ENCODE measurements at places on chromosomes 4 and X.

DNA sequence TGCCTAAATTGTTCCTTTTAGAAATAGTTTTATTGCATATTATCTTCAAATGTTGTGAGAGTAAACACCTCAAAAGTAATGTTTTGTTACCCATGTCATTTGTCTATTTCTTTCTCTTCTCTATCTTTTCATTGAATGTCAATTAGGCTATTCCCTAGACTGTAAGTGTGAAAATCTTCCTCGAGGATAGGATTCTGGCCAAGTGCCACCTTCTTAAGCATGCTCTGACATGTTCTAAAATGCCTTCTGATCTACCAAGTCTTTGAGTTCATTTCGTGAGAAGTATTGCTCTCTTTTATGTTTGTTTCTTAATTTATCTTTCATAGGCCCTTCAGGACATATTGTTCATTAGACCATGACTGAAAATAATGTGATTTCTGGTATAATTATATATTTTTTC lies 44.1 kb upstream of the TLL1 start:
- DNase-seq, result no peak

- DNase-seq, result no peak
Observed at GRCh38 chr4:4326166-4326565, 36.1 kb downstream of the ZBTB49 start.

DNA sequence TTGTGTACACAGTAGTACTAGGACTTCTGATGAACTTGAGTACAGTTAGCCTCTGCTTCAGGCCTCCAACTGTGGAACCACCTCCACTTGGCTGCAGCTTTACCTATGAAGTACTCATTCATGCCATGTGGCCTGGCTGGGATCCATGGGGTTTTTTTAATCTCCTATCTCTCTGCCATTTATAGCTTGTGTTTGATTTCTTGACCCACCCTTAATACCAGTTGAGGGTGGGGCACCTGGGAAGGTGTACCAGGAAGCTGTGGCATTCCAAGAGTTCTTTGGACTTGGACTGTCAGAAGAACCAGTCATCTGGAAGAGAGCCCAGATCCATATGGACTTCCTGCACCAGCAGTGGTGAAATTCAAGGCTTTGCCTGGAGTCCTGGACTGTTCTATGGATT lies 230.1 kb downstream of the SHROOM3 start:
- no peak for DNase-seq

GRCh38 chr4:182838535-182838934 lies 78.7 kb downstream of the DCTD start:
- no peak for DNase-seq

GRCh38 chr4:82797040-82797404 lies 1.6 kb downstream of the SCD5 start:
- DNase-seq, result no peak

DNA sequence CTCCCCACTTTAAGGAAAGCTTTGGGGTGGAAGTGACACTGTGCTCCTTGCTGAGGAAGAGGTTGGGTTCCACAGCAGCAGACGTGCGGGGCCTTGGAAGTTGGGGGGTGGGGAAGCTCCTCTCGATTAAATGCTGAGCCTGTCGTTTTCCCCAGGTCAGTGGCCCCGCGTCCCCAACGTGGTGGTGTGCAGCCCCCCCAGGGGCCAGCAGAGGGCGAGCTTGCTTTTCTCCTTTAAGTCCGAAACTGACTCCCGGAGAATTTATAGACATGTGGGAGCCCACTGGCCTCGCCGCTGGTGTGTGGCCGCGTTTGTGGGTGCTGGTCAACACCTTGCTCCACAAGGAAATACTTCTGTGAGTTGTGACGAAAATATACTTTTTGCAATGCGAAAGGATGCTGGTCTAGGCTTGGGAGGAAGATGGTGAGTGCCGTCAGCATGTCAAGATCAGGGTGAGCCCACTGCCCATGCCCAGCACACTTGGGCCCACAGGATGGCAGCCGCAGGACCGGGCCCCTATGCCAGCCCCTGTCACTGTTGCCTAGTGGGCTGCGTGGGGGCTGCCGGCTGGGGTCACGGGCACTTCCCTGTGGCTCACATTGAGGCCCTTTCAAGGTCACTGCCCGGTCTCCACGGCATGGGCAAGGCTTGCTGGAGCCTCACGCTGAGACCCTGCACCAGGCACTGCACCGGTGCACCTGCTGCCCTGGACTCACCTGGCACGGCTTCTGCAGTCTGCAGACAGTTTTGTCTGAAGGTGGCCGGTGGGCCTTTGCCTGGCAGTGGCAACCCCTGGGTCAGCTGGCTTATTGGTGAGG lies 9.4 kb downstream of the UVSSA start:
- no peak for DNase-seq

- no peak for DNase-seq
Observed at GRCh38 chrX:20742106-20742505, 475.4 kb upstream of the RPS6KA3 start.

DNA sequence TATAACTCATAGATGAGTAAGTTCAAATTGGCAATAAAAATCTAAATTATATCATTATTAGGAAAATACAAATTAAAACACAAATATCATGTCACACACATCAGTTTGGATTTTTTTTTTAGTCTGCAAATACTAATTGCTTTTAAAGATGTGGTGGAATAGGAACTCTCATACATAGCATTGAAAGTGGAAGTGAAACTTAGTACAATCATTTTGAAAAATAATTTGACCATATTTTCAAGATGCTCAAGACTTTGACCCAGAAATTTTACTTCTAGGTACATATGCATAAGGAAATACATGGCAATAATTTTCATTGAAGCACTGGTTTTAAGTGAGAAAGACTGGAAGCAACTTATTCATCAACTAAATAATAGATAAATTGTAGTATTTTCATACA lies 147.5 kb upstream of the SMIM31 start:
- no peak for DNase-seq

GRCh38 chr4:53863158-53863557 lies 201.2 kb downstream of the CHIC2 start:
- DNase-seq, result no peak

DNA sequence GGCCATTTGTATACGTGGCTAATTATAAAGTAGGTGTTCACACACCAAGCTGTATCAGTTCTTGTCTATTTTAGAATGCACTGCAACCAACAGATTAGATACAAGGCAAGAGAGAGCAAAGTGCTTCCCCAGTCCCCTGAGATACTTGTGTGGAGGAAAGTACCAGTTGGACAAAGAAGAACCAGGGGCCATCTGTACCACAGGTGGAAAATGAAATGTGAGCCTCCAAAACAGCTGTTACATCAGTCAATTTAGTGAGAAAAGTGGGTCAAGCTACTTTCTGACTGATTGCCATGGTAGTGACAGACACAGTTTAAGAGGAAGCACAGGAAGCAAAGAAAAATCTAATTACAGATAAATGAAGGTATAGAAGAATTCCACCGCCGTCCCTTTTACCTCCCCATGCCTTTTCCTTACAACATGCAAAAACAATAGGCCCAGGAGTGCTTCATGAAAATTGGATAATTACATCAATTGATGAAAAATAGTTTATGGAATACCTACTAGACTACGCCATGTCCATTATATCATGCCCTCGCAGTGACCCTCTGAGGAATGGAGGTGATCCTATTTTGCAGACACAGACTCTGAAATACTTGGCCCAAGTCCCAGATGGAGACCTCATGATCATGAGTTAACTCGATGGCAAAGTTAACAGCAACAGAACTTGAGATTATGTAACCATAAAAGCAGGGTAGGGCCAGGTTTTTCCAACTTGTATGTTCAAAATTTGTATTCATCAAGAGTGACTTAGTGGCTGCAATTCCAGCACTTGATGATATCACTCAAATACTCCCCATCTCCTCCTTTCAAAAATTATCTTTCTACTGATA lies 15.8 kb downstream of the SMPX start:
- DNase-seq, result no peak

DNA sequence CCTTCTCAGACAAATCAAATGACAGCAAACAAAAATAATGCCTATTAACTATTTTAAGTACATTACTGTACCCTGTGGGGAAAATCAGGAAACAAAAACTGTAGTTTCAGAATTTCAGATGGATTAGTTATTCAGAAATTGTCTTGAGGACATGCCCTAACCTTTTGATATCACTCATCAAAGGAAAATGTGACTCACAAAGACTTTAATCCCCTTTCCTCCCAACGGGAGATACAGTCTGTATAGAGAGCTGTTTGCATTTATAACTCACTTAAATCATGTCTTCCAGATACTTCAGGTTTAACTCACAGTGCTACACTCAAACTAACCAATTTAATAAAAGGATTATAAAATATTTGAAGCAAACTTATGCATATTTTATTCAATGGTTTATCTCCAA lies 304.0 kb downstream of the MAPK10 start:
- DNase-seq, result no peak

DNA sequence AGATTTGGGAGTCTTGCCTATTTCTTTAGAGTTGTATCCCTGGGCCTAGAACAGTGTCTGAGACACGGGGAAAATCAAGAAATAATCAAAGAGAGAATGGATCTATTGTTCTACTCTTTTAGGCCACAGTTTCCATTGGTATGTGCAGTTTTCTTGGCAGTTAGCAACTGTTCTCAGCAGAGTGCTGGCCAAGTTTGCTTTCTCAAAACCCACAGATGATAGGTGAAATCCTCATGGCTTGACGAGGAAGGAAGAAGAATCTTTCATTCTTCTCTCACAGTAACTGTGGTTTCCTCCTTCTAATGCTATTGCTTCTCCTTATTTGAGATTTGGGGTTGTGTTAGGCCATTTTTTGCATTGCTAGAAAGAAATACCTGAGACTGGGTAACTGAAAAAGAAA lies 42.2 kb downstream of the AGA start:
- DNase-seq, result no peak

GRCh38 chr4:22348410-22348809 lies 167.5 kb downstream of the ADGRA3 start:
- no peak for DNase-seq

DNA sequence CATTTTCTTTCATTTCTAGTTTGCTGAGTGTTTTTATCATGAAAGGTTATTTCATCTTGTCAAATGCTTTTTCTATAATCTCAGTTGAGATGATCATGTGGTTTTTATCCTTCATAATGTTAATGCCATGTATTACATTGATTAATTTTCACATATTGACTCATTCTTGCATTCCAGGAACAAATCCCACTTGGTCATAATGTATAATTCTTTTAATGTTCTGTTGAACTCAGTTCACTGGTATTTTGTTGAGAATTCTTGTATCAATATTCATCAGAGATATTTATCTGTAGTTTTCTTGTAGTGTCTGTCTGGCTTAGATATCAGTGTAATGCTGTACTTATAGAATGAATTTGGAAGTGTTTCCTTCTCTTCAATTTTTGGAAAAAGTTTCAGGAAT lies 16.7 kb upstream of the LHFPL1 start:
- DNase-seq, result no peak

- DNase-seq, result no peak
Observed at GRCh38 chr4:113094331-113094730, 44.9 kb downstream of the ANK2 start.

DNA sequence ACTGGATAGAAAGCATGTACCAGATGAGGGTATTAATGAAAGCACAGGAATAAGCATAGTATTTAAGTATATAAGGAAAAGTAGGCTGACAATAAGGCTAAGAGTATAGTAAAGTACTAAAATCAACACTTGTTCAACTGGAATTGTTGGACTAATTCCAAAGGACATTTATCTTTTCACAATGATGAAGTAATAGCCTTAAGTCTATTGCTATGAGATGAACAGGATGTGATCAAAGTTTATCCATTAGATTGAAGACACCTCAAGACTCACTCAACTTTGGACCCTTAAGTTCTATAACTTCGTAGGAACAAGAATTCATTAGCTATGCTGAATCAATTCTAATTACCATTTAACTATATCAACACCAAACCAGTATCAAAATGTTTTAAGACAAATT lies 7.6 kb downstream of the MAD2L1 start:
- no peak for DNase-seq

- no peak for DNase-seq
Observed at GRCh38 chr4:82799006-82799881, 648 bp upstream of the SCD5 start.

GRCh38 chr4:37641886-37642849 lies 44.0 kb downstream of the RELL1 start:
- DNase-seq, result no peak

- DNase-seq, result no peak
Observed at GRCh38 chr4:184392748-184393559, 81.4 kb downstream of the IRF2 start.

- no peak for DNase-seq
Observed at GRCh38 chrX:20414762-20415445, 148.2 kb upstream of the RPS6KA3 start.

GRCh38 chrX:133985164-133985966 lies at the start of gene GPC3:
GPC3 (minus strand) TSS chrX:133985594.
- DNase-seq, result no peak

GRCh38 chr4:84436812-84437211 lies 62.3 kb downstream of the NKX6-1 start:
- no peak for DNase-seq

DNA sequence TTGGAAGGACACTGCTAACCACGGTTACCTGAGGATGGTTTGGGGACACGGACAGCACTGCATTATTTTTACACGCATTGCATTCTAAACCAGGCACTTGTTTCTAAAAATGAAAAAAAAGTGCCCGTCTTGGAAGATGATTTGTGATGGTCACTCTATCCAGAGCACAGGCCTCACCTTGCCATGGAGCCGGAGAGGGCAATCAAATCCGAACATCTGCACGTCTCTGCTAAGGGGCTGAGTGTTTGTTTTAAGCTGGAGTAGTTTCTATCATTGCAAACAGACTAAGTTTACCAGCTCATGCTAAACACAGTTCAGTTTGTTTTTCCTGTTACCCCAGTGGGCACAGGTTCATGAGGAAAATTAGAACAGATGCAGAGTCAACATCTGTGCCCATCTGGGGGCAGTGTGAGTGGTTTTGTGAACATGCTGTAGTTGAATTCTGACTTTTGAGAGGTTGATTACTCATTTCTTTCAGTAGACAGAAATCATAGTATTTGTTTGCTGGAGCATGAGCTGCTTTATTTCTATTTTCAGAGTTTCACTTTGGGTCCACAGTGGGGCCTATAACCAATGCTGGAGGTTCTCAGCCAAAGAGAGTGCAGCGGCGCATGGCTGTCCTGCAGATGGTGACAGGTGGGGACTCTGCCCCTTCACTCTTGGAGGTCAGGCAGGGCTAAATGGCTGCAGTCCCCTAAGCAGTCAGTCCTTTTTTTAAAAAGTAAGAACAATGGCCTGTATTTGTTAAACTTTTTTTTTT lies 65.4 kb upstream of the ENPP6 start:
- DNase-seq, result no peak

DNA sequence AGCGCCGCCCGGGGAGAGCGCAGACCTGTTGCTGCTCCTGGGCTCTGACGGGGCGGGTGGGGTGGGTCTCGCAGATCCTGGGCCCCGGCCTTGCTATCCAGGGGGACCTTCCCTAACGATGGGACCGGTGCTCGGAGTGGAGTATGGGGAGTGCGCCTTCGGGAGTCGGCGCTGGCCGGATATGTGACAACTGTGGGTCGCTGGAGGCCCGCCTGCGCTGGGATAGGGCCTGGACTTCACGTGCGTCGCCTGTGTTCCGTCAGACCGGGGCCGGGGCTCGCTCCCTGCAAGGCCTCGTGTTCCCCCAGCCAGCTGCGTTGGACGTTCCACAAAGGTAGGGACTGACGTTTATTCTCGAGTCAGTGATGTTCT lies 1.3 kb downstream of the TBL1X start:
- no peak for DNase-seq
